Breast epithelium (tissue), 4 donors: ENCODE measurements at places on chromosomes 5 and 9. TPM values are rescaled to one million over a fixed set of nuclear protein-coding genes. Genes with fewer than 3 reads are reported as not detected.

DNA sequence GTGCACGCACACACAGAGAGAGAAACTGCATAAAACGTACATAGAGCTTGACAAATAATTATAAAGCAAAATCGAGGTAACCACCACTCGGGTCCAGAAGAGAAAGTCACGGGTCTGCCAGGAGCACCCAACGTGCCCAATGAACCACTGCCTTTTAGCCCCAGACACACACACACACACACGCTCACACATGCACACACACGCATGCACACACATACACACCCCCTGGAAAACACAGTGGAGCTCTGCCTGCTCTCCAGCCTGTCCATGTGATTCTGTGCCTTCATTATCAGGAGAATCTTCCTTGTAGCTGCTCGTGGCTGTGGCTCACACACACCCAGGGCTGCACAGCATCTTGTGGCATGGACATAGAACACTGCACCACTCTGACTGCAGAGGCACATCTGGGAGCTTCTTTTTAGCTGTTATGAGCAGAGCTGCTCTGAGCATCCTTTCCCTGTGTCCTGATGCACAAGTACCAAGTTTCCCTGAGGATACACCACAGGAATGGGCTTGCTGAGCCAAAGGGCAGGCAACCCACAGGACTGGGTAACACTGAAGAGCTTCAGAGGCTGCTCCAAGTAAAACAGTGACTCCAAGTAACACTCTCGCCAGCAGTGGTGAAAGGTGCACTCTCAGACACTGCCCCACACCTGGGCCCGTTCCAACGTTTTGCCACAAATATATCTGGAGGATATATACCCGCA lies 58.9 kb downstream of the CAMSAP1 start:
- no peak overlapping the region for H3K4me3 ChIP-seq
- H3K27me3 ChIP-seq = no peaks in the 10 kb centered on the region
- H3K4me1 ChIP-seq = no peaks in the 10 kb centered on the region
- H3K36me3 ChIP-seq = no peaks in the 10 kb centered on the region

Gene SPINK1
- not detected for total RNA-seq

DNA sequence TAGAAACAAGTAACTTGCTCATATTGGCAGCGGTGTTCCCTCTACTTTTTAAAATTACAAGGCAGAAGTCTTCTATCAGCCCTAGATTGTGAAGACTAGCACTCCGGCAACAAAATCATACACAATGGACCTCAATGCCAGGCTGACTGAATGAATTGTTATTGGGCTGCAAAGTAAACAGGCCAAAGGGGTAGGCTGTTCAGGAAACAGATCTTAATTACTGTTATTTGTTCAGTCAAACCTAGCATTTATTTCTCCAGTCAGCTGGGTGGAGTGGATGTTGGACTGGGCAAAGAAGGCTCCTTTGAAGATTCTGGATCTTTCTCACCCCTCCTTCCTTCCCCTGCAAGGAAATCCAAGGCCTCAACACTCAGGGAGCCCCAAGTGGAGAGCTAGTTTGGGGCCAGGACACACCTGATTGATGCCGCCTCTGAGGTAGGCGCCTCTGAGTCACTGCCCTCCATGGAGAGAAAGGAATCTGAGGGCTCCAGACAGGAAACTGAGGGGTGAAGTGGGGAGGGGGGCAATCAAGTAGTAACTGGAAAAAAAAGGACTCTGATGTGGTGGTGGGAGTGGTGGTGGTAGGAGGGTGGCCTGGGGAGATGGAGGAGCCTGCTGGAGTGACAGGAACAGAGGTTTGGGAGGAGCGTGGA lies 35.5 kb downstream of the SERINC5 start:
- H3K27me3 ChIP-seq = no peaks in the 10 kb centered on the region
- no peak for DNase-seq
- no peak overlapping the region for H3K4me3 ChIP-seq
- H3K27ac ChIP-seq = no peak overlapping the region
- no peaks in the 10 kb centered on the region for H3K4me1 ChIP-seq

GRCh38 chr5:75653521-75653920 lies 42.3 kb downstream of the ANKDD1B start:
- no peaks in the 10 kb centered on the region for H3K27me3 ChIP-seq
- H3K27ac ChIP-seq = no peak overlapping the region
- DNase-seq = no peak
- no peaks in the 10 kb centered on the region for H3K4me1 ChIP-seq
- H3K4me3 ChIP-seq = no peak overlapping the region
- no peaks in the 10 kb centered on the region for H3K36me3 ChIP-seq

Gene C9orf50
- total RNA-seq = 0.48 TPM

Gene C5orf46
- 9.4 TPM for total RNA-seq
